ENCODE measurements at places on chromosomes 5 and 9. TPM values are rescaled to one million over a fixed set of nuclear protein-coding genes. Genes with fewer than 3 reads are reported as not detected.

CCDC171 gene
- total RNA-seq = 1.1 TPM

- no peak for DNase-seq
These were observed 42.2 kb upstream of the ALDOB start for GRCh38 chr9:101477736-101478135.

DNA sequence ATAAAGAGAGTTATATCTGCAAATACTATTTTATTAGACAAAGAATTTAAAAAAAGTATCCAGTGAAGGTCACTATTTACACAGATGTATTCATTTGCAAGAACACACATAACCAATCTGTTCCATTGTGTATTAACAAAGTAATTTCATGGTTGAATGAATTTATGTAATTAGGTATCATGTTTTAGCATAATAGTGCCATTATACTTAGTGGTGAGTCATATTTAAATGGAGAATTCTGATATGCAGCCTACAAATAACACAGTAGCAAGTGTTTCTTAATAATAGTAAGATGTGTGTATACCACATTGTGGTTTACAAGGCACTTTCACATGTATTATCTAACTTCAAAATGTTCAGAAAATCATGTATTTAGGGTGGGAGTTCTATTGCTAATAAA is 1028.5 kb upstream of the ACO1 start:
- DNase-seq = no peak

GRCh38 chr5:135426102-135427082 is 20.8 kb downstream of the DCANP1 start:
- no peak for DNase-seq

GRCh38 chr9:73548201-73548600 is 396.5 kb downstream of the ANXA1 start:
- DNase-seq = no peak

- DNase-seq = no peak
These were observed 79.0 kb downstream of the TAF11L14 start for GRCh38 chr5:17713301-17713700.

SOHLH1 gene
- total RNA-seq = not detected
